ENCODE measurements at places on chromosomes 1 and 21. TPM values are rescaled to one million over a fixed set of nuclear protein-coding genes. Genes with fewer than 3 reads are reported as not detected.

DNA sequence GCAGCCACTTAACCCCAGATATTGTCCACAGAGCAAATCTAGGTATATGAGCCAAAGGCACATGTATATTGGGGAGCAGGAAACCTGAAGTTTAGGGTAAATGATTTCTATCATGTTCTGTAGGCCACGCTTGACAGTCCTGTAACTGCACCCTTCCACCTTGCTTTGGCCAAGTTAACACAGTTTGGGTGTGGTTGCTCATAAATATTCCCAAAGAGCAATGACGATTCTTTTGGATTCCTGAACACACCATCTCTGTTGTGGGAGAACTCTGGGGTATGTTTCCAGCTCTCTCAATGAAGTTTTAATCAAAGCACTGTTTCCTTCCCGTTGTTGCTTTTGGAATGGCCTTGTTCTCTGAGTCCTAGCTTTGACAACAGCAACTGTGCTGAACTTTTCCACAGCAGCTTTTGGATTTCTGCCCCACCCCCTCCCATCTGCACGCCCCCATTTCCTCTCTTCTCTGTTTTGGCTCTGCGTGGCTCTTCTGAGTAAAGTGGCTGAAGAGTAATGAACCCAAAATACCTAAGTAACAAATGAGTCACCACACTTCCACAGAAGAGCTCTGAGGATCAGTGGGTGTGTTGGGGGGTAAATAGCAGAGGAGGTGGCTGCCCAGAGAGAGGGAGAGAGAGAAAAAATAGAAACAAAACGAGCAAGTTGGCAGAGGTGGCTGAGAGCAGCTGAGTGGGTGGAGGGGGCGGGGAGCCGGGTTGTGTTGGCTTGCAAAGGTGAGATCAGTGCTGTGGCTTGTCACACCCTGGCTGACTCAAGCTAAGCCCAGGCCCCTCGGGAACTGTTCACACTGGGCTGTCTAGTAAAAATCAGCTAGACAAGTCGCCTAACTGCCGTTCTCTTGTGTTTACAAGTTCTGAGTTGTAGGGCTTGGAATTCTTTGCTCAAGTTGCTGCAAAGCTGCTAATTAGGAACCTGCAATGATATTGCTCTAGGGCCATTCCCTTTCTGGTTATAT is 26.9 kb upstream of the RAP1A start:
- peak; percentile 99 for ATAC-seq

Gene C1orf115
- 2.5 TPM for total RNA-seq

Gene RER1
- total RNA-seq = 167 TPM

DNA sequence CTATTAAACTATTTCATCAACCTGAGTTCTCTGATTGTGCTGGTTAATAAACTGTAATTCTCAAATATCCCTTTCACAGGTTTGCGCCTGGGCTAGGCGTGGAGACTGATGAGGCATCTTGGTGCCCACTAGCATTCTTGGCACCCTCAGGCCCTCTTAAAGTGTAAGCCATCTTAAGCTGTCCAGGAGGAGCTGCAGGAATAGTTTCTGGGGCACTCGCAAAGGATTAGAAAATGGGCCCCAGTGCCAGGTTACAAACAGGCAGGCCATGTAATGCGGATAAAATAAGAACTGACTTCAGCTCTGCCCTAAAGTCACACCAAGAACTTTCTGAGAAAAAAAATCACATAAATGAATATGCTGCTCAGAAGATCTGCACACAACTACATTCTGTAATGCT is 1.1 kb downstream of the CASQ2 start:
- ATAC-seq = no peak

Gene RBM15
- total RNA-seq = 14.9 TPM

Gene VHLL
- not detected for total RNA-seq

DNA sequence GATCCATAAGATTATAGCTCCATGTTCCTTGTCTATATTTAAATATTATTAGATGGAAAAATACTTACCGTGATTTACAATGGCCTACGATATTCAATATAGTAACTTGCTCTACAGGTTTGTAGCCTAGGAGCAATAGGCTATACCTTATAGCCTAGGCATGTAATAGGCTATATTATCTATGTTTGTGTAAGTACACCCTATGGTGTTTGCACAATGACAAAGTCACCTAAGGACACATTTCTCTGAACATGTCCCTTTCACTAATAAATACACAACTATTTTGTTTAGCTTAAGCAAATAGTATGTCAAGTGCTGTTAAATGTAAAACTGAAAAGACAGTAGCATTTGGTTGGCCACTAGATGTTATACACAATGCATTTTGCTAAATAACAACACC is 248.9 kb upstream of the ADGRL4 start:
- no peak for ATAC-seq

DNA sequence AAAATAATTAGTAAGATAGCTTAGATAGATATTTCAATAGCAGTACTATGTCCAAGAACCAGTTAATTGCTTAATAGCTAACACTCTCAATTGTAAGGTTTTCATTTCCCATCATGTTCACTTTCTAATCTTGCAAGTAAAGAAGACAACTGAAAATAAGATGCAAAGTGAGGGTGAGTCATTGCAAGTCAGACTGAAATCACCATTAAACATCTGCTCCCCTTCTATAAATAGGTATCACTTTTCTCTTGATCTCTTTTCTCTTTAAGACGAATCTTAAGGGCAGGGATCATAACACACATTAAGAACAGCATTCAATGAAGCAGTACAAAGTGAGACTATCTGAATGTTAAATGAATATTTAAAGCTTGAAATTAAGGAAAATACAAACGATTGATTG is 40.4 kb downstream of the UBR4 start:
- no peak for ATAC-seq

DNA sequence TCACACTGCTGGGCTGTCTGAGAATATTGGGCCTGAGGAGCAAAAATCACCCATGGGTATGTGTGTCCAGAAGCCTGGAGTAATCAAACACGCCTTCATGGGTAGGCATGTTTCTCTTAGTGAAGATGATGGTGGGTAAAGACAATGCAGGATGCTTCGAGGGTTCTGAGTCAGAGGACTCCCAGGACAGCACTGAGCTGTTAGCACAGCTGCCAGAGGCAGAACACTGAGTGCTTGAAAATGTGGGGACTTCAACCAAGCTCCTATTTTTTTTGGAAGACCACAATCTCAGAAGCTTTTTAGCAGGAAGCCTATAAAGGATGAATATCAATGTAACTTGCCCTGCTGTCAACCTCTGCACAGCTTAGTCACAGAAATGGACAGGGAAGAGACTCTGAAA is 7.9 kb upstream of the NT5C1A start:
- no peak for ATAC-seq

- no peak for ATAC-seq
Observed at GRCh38 chr1:224523676-224524075, 89.1 kb upstream of the WDR26 start.

GRCh38 chr1:51818487-51818886 is 60.0 kb downstream of the NRDC start:
- no peak for ATAC-seq

DNA sequence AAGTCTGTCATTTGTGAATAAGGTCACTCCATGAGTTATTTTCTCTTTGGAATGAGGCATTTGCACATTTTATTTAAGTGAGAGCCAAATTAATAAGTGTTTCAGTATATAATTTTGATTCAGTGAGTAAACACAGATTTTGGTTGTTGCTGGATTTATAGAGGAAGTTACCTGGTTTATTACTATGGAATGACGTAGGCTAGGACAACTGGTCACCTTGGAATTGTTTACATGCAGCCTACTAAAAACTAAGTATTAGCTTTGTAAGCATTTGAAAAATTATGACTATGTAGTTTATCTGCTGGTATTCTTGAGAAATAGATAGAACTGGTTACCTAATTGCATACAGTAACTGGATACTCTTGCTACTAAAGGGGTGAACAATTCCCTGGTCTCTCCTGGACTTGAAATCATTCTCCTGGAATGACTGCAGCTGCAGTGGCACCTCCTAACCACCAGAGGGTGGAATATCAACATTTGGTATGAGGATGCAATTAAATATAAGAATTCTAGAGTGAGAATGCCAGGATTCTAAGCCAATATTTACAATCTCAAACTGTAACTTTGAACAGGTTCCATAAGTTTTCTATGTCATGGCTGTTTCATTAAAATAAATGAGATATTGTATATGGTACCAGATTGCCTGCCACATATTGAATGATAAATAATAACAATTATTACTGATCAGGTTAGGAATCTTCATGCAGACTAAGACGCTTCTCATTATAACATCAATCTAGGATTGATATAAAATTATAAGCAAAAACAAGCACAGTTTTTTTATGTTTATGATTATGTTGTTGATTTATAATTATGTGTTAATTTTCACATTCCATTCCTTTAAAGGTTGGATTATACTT is 3.5 kb upstream of the KRTAP27-1 start:
- peak; percentile 50 for ATAC-seq

Gene RNASEL
- 6.1 TPM for total RNA-seq

Gene S100A8
- total RNA-seq = 27,439 TPM

Gene PLCH2
- total RNA-seq = 21.0 TPM

DNA sequence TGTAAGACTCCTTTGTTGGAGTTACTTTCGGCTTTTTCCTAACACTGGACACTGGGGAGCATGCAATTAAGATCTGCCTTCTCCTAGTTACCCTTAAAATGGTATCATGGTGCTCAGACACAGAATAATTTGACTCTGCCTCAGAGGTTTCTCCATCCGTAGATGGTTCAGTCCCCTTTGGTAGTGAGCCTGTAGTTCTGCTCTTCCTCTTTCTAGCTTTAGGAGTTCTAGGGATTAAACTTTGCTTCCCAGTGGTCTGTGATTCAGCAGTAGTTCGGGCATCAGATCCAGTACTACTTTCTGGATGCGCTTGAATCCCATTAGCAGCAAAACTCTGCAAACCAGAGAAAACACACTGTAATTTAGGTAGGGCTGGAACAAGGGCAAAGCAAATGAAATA is 1.5 kb downstream of the DNTTIP2 start:
- ATAC-seq = no peak

Gene NUP210L
- total RNA-seq = 0.04 TPM

- ATAC-seq = no peak
Observed at GRCh38 chr1:44672254-44672955, 1.9 kb downstream of the TMEM53 start.

- ATAC-seq = no peak
Observed at GRCh38 chr1:45982359-45982758, 150.1 kb downstream of the PIK3R3 start.

Gene SLC35F3
- 0.68 TPM for total RNA-seq

Gene MAB21L3
- 6.7 TPM for total RNA-seq

DNA sequence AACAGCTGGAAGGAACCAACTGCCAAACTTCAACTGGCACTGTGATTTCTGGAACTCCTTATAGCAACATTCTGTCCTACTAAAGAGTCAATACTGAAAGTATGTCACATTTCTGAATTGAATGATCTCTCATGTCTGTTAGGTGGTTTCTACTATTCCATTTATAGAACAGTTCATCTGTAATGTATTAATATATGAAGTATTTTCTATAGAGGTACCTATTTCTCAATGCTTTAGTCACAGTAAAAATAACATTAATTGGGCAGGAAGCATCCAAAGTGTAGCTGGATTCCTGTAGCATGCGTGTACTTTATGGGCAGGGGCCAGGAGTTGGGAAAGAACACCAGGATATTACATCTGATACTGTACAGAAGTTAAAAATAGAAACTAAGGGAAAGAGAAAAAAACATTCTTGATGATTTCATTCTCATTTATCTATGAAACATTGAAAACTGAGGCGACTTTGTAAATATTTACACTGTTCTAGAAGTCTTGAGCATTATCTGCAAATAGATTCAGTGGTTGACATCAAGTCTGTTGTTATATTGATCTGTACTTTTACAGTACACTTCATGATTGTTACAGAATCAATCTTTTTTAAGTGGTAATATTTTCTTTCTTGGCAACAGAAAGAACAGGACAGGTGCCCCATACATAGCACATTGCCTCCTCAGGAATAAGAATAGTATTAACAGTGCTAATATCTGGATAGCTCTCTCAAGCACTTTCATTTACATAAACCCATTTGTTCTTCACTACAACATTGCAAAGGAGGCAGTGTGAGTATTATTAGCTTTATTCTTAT is 6.2 kb upstream of the ZNF281 start:
- ATAC-seq = peak; percentile 87

Gene RPE65
- not detected for total RNA-seq

- no peak for ATAC-seq
Observed at GRCh38 chr21:38997051-38997842, 186.0 kb downstream of the PSMG1 start.

Gene PKP1
- 608 TPM for total RNA-seq

GRCh38 chr1:30533796-30534550 is 189.4 kb downstream of the MATN1 start:
- ATAC-seq = no peak

DNA sequence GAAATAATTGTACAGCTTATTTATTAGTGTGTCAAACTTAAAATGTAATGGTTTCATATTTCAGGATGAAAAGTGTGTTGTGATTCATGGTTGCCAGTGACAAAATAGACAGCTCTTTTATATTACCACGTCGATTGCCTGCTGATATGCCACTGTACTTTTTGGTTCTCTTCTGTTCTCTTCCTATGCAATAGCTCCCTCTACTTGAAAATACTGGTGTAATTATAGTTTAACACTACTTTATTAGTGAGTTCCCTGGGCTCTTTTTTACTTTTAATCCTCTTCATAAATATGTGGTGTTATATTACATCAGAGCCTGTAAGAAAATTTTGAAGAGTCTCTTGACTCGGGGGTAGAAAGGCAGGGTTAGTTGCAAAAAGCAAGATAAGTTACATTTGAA is 111.3 kb downstream of the PATJ start:
- no peak for ATAC-seq

DNA sequence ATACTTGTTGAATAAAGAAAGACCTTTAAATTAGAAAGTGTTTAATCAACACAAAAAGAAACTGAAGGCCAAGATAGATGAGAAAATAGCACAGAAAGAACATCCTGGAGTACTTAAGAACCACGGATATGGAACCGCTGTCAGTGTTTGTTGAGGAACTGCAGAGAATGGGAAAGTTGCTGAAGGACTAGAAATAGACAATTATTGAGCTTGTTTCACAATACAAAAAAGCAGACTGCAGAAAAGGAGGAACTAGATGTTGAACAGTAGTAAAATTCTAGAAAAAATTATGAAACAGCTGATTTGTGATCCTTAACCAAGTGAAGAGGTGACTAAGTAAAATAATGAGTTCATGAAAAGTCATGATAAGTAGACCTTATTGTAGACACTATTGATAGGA is 29.7 kb downstream of the MYSM1 start:
- no peak for ATAC-seq

Gene FMN2
- not detected for total RNA-seq

DNA sequence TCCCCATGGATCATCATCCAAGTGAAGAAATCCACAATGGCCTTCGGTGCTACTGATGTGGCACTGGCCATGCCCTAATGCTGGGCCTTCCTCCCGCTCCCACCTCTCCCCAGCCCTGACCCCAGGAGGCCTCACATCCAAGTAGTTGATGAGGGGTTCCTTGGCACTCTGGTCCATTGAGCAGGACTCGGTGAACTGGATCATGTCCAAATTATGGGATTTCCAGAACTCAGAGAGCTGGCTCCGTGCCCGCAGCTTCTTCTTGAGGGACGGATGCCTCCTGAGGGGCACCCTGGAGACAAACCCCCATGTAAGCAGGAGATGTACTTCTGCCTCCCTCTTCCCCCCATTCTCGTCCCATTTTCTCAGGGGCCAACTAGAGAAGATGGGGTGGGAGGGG is 929 bp downstream of the CTSE start:
- ATAC-seq = no peak

GRCh38 chr1:228717081-228717480 is 18.2 kb upstream of the RHOU start:
- no peak for ATAC-seq
